ENCODE measurements at places on chromosomes 1 and 21. TPM values are rescaled to one million over a fixed set of nuclear protein-coding genes. Genes with fewer than 3 reads are reported as not detected.
A peak's percentile ranks its signal among the peaks of the same experiment; 100 is the strongest.

DNA sequence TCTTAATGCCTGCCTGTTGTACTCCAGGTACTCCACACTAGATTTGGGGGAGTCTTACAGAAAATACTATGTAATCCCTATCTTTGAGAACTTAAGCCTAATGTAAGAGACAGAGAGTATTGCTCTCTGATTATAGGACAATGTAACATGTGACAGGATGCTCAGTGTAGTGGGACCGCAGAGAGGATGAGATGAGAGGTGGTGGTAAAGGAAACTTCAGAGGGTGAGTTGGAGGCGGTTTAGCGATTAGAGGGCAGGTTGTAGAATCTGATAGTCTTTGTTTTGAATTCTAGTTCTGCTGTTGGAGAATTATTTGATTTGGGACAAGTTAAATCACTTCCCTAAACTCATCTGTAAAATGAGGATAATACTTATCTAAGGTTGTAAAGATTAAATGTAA, 5.4 kb downstream of the SOAT1 start:
- DNase-seq: peak; percentile 81

- no peak for DNase-seq
Measured at GRCh38 chr21:41236352-41236973, 68.5 kb downstream of the BACE2 start.

DNA sequence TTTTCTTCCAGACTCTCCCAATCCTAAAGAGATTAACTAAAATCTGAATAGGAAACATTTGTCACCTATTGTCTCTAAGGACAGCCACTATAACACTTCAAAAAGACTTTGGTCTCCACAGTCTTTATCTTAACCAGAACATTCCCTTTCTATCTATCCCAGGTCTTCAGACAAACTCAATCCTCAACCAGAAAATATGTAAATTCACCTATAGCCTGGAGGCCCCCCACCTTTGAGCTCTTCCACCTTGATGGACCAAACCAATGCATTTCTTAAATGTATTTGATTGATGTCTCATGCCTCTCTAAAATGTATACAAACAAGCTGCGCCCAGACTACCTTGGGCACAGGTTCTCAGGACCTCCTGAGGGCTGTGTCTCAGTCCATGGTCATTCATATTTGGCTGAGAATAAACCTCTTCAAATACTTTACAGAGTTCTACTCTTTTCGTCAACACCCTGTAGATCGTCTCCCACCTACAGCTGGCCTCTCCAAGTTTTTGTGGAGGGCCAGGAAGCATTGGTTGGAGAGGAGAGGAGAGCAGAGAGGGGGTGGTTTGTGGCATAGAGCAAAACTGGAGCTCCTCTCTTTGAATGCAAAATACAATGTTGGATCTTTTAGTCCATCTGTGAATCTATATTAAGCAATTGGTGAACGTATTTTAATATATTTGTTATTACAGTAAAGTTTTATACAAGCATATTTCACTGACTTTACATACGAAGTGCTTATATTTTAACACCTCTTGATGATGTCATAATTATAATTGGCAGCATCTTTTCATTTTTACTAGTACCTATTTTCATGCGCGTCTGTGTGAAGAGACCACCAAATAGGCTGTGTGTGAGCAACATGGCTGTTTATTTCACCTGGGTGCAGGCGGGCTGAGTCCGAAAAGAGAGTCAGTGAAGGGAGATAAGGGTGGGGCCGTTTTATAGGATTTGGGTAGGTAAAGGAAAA, 230.7 kb upstream of the DUSP10 start:
- no peak for DNase-seq

- DNase-seq: no peak
Measured at GRCh38 chr1:32714277-32714676, 11.7 kb upstream of the SYNC start.

GRCh38 chr21:31235671-31236450, 108.2 kb downstream of the TIAM1 start:
- peak; percentile 27 for DNase-seq

DNA sequence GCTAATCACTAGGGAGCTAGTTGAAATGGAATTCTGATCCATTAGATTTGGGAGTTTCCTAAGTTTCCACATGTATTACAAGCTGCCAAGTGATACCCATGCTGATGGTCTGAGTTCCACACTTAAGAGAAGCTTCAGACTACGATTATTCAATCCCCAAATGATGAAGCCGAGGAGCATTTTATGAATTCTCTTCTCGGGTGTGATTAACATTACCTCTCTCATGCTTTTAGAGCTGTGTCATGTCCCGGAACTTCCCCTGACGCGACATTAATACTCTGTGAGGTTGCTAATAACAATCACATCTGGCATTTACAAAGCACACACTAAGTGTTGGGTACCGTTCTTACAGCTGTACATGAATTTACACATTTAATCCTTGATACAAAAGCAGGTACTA, 63.0 kb downstream of the KCNJ15 start:
- DNase-seq: no peak

- no peak for DNase-seq
Measured at GRCh38 chr1:178457651-178458050, 39.1 kb downstream of the CLEC20A start.

DNA sequence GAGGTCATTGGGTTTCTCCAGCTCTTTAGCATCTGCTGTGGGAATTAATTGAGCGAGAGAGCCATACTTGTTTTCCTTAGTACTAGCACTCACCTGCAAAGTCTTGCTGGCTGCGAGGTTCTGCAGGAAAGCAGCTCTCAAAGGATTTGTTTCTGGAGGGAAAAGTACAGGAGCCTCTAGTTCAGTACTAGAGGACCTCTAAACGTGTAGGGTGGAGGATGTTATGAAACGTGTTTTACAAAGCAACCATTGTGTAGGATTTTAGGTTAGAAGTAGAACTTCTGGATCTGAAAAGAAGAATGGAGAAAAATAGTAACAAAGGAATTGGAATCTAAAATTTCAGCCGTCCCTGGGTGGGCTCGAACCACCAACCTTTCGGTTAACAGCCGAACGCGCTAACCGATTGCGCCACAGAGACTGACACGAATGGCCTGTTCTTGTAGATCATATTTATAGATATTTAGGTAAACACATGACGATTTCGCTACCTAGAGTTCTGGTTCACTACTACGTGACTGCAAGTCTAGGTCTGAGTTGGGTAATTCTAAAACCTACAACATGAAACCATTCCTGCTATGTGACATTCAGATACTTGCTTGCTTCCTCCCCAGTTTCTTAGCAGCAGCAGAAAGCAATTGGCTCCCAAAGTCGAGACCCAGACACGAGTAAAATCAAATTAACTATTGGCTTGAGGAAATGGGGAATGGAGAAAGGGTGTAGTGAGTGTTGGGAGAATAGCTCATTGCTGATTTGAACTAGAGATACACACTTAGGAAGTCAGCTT, 60.2 kb upstream of the CFAP126 start:
- peak; percentile 39 for DNase-seq

- no peak for DNase-seq
Measured at GRCh38 chr1:22753481-22753971, 42.9 kb downstream of the EPHB2 start.

GRCh38 chr1:65163201-65163805, 15.3 kb downstream of the AK4 start:
- no peak for DNase-seq

DNA sequence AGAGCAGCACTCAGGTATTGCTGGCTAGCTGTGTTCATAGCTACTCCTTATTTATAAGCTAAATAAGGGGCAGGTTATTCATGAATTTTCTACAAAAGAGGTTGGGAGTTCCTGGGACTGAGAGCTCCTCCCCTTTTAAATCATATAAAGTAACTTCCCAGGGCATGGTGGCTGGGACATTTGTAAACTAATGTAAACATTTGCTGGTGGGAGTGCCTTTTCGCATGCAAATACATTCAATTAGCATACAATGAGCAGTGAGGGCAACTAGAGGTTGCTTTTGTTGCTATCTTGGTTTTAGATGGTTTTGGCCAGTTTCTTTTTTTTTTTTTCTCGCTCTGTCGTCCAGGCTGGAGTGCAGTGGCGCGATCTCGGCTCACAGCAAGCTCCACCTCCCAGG, 43.4 kb downstream of the GNPAT start:
- DNase-seq: no peak

DNA sequence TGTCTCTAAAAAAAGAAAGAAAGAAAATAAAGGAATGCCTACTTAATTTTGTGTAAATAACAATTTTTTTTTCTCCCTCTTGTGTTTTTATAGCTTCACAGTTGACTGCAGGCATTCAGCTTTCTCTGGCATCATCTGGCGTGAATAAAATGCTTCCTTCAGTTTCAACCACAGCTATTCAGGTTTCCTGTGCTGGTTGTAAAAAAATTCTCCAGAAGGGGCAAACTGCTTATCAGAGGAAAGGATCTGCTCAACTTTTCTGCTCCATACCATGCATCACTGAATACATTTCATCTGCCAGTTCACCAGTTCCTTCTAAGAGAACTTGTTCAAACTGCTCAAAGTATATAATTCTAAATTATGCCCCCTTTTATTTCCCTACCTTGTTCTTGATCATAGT, 18.0 kb downstream of the ZMYM1 start:
- DNase-seq: no peak

GRCh38 chr1:52913014-52913413, 8.5 kb downstream of the ECHDC2 start:
- no peak for DNase-seq

- DNase-seq: no peak
Measured at GRCh38 chr1:246161626-246162025, 345.5 kb downstream of the SMYD3 start.

DNA sequence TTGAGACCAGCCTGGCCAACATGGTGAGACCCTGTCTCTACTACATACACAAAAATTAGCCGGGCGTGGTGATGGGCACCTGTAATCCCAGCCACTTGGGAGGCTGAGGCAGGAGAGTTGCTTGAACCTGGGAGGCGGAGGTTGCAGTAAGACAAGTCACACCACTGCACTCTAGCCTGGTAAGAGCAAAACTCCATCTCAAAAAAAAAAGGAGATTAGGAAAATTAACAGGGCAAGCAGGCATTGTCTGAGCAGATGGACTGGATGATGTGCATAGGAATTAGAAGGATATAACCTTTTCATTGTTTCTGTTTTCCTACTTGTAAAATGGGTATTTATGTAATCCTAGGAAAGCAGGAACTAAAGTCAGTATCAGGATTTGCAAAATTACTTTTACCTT, 15.6 kb downstream of the TARDBP start:
- DNase-seq: no peak

DNA sequence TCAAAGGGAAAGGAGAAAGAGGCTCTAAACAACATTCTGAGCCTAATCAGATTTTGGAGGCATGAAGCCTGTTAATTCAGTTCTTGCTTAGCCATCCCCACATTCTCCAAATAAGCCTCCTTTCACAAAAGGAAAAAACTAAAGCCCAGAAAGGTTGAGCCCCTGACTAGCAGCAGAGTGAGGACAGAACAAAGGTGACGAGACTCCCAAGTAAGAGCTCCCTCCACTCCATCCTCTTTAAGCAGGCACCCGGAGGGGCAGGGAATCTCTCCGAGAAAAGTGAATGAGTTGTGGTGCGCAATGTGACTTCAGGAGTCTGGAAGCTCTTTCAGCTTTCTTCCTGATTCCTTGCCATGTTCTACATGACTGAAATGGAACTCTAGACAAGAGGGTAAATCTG, 43.4 kb upstream of the MYBPHL start:
- DNase-seq: no peak

- DNase-seq: no peak
Measured at GRCh38 chr1:210801501-210801900, 332.4 kb downstream of the KCNH1 start.

DNA sequence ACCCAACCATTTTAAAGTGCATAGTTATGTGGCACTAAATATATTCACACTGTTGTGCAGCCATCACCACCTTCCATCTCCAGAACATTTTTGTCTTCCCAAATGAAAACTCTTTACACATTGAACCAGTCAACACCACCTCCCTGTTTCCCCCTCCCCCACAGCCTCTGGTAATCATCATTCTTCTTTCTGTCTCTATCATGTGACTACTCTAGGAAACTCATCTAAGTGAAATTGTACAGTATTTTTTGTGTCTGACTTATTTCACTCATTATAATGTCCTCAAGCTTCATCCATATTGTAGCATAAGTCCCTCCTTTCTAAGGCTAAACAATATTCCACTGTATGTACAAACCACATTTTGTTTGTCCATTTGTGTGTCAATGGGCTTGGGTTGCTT, 128.0 kb downstream of the RUNX1 start:
- DNase-seq: no peak

GRCh38 chr1:77056525-77056924, 162.7 kb downstream of the PIGK start:
- no peak for DNase-seq

DNA sequence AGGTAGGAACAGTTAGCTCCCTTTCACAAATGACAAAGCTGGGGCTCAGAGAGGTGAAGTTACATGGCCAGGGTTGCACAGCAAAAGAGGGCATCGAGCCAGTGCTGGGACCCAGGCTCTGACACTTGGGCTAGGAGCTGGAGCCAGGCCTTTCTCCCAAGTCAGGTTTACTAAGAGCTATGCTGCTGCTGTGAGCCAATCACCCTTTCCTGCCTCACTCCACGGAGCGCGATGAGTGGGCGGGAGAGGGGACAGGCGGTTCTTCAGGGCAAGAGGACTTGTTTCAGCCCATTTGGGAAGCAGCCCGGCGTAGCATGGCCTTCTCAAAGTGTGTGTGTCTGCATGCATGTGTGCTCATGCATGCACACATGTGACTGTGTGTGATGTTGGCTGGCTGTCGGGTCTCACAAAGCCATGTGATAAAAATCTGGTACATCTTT, 10.6 kb downstream of the ID3 start:
- no peak for DNase-seq

DNA sequence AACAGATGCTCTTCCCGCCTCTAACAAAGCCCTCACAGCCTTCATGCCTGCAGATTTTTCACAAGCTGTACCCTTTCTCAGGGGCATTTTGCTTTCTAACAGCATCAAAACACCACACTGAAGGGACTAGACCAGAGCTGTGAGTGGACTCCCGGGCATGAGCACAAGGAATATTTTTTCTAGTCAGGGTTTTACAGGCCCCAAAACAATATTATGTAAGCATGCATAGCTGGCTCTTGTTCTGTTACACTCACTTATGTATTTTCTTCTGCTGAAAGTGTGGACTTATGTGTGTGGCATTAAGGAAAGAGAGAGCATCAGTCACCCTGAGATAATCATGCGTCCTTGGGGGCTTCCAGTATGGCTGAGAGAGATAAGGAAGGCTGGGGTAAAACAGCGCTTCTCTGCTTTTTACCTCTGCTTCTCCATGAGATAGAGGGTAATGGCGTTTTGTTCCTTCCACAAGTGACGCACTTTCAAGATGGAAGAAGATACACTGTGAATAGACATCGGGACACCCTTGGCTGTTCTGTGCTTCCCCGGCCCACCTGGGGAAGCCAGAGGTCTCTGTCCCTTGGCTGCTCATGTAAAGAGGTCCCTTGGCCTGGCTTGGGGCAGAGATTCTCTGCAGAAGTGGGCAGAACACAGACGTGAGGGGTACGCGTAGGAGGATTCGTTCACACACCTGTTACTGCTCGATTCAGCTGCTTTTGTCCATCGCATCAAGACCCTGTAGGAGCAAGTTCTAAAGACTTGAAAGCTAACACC, 266.7 kb upstream of the RAB4A start:
- no peak for DNase-seq

The REN gene
- not detected for total RNA-seq

The RRP1B gene
- total RNA-seq: 58.3 TPM

The CFAP107 gene
- not detected for total RNA-seq

The NMNAT2 gene
- not detected for total RNA-seq

The CBR1 gene
- 54.1 TPM for total RNA-seq

The LRRC71 gene
- not detected for total RNA-seq
